GM04503 (cell line): ENCODE measurements at places on chromosomes 2 and 18.

DNA sequence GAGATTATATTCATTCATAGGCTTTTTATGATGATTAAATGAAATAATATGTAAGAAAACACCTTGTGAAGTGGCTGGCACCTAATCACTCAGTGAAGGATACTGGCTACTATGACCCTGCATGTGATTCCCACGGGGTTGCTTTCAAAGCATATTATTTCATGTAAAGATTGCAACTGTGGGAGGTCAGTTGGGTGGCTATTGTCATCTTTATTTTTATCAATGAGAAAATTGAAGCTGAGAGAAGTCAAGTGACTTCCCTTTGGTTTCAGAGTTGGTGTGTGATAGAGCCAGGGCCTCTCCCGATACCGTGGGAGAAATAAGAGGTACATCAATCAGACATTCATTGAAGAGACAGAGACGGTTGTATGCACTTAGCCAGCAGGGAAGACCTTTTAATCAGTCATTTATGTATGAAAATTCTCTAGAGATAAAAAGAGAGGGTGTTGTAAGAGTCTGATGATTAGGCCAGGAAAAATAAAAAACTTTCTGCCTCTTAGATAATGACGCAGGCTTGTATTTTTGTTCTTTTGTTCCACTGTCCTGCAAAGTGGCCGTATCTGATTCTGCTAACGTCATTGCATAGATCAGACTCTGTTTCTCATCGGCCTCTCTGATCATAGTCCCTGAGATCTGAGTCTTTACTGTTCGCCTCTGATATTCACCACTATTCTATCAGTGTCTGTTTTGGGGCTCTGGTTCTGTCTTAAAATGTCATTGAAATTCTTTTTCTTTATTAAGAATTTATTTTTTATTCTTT, 50.5 kb downstream of the QPCT start:
- DNase-seq = no peak

- DNase-seq = no peak
Observed at GRCh38 chr2:51153236-51153635, 121.3 kb upstream of the NRXN1 start.

GRCh38 chr2:182228073-182228473, 198.8 kb downstream of the PDE1A start:
- no peak for DNase-seq

- DNase-seq = no peak
Observed at GRCh38 chr2:226733189-226733858, 66.3 kb downstream of the IRS1 start.

DNA sequence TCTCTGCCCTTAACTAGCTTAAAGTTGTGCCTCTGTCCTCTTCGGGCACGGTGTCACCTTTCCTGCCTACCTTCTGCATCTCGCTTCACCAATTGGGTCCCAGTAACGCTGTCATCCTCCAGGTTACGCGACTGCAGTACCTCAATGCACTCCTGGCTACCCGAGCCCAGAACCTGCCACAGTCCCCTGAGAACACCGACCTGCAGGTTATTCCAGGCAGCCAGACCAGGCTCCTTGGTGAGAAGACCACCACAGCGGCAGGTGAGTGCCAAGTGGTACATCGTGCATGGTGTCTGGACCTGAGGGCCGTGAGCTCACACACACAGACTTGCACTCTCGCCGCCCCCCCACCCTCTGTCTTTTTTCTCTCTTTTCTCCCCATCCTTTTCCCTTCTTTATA, 12.8 kb downstream of the CNNM3 start:
- no peak for DNase-seq
